ENCODE measurements at places on chromosomes 7 and 10.

DNA sequence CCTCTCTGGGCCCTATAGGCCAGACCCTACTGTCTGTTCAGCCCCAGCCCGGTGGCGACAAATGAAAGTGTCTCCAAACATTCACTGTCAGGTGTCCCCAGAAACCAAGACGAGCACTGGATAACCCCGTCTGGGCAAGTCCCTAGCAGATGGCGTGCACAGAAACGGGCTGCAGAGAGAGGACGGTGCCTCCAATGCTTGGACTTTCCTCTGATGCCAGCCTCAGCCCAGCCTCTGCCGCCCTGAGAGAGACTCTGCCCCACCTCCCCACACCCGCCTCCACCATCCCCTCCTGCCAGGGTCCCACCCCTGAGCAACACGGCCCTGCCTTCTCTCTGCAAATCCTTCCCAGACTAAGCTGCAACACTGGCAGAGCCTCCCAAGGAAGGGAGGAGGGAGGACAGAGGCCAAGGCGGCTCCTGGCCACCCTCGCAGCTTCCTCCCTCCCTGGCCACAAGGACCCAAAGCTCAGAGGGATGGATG, 7.4 kb upstream of the LFNG start:
- no peak for DNase-seq

DNA sequence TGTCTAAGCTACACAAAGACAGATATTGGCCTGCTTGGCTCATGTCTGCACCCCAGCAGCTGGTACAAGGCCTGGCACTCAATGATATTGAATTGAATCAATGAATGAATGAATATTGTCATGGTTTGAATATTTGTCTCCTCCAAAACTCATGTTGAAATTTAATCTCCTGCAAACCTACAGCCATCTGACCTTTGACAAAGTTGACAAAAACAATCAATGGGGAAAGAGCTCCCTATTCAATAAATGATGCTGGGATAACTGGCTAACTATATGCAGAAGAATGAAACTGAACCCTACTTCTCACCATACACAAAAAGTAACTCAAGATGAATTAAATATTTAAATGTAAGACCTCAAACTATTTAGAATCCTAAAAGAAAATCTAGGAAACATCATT, 144.7 kb downstream of the CYP26A1 start:
- no peak for DNase-seq

- DNase-seq = no peak
Observed at GRCh38 chr10:5587151-5588079, 62.7 kb downstream of the CALML3 start.

DNA sequence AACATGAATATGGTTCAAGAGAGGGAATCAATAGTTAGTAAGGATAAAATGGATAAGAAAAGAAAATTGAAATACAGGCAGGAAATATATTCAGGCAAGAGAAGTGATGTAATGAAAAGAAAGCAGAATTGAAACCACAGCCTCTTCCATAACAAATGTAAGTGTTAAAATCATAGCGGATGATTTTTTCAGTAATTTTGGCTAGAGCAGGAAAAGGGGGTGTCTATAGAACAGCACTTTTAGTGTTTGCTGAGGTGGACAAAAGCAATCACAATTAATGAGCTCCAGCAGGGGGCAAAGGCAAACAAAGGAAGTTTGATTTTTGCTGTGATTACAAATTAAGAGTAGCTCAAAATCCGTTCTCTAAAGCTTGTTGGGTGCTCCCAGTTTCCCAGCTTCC, 79.0 kb downstream of the TRIL start:
- no peak for DNase-seq
